ENCODE measurements at places on chromosomes 16 and 17.
A peak's percentile ranks its signal among the peaks of the same experiment; 100 is the strongest.

GRCh38 chr16:79970551-79971236 is 370.2 kb upstream of the MAF start:
- DNase-seq, result no peak

DNA sequence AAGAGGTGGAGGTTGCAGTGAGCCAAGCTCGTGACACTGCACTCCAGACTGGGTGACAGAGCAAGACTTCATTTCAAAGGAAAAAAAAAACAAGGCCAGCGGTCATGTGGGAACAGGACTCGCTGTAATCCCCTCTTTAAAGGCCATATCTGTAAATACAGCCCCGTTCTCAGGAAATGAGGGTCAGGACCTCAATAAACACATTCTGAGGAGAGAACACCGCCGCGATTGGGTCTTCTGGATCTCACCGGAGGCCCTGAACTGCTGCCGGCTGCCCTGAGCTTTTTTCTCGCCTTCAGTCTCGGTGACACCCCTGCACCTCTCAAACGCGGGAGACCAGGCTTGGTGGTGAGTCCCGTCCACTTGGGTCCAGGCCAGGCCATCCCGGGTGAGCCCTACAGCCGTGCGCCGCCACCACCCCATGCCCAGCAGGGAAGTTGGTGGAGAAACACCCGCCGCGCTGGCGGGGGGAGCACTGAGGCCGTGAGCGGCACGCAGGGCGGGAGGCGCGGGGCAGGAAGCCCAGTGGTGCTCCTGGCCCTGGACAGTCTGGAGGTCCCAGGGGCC is 28.4 kb downstream of the SLC25A10 start:
- no peak for DNase-seq

DNA sequence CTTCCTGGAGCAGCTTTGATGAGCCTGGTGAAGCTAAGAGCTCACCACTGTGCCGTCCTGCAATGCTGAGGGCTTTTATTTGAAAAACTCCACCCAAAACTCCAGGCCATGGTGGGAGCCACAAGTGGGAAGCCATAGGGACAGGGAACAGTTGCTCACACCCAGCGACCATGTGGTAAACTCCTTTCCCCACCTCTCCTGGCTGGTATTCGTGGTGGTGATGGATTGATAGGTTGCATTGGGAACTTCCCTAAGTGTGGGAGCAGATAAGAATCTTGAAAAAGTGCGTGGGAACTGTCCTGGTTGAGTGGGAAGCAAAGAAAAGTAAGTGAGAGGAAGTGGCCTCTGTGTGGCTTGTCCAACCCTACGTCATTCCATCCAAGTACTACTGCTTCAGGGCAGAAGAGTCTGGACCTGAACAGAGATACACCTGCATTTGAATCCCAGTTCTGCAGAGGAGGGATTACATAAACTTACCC is at the start of gene CCL1:
TSS of gene CCL1 (minus strand) at position 51 of the 479 bp plus-strand sequence. CDS start 72 bp downstream, outside the sequence.
- no peak for DNase-seq

DNA sequence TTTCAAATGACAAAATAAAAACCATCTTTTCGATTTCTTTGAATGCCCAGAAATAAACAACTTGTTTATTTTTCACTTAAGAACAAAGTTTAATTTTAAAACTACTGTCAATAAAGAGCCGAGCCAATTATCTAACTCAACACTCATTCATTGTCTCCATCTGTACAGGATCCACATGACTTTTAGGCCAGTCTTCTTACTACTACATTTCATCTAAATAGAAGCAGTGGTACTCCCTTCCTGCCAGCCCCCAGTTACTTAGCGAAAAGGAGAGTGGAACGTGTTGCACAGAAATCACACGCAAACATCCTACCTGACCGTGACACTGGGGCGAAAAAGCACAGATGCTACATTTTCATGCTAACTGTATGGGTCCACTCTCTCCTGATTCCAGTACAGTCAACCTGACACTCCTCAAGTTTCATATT is 1.2 kb downstream of the GNA13 start:
- no peak for DNase-seq

GRCh38 chr16:20166531-20167235 is 93.0 kb upstream of the GPR139 start:
- no peak for DNase-seq

DNA sequence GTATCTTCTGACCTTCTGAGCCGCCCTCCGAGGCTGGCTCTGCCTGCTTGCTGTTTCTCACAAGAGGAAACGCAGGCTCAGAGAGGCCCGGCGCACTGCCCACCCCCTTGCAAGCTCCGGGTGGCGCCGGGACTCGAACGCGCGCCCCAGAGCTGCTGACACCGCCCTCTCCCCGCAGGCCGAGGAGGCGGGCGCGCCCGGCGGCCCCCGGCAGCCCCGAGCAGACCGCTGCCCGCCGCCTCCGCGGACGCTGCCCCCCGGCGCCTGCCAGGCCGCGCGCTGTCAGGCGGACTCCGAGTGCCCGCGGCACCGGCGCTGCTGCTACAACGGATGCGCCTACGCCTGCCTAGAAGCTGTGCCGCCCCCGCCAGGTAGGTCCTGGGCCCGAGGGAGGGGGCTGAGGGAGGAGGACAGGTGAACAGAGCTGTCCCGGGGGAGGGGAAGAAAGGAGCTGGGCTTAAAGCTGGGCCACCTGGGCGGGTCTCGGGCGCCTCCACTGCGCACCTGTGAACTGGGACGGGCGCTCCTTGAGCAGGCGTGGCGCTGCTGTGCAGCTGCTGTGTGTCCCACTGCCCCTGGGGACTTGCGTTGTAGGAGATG is 18.2 kb downstream of the WFDC1 start:
- no peak for DNase-seq

DNA sequence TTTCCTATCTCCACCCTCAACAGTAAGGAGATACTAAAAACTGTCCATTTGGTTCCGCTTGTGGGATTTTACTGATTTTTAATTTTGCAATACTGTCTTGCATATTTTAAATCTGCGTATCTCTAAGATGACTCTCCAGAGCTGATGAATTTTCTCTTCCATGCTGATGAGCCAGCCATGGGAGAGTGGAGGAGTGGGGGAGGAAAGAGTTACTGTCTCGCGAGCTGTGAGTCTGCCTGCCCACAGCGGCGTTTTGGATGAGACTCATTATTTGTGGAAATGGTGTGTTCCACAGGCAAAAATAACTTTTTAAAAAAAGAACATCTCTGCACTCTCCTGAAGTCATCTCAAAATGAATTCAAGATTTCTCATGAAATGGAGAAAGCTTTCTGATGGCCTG is 34.6 kb upstream of the MYOCD start:
- DNase-seq, result no peak

DNA sequence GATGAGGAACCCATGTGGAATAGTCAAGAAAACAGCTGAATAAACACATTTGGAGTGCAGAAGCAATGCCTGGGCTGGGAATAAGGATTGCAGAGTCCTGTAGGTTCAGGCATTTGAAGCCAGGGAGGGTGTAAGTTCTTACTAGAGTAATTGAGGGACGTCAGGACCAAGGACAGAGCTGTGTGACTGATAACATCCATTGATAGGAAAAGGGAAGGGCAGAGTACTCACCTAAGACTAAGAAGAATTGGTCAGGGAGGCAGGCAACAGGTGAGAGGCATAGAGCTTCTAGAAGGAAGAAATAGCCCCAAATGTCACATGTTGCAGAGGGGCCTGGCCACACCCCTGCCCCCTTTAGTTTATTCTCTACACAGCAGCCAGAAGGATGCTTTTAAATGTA is 79.8 kb upstream of the TMEM132E start:
- no peak for DNase-seq

DNA sequence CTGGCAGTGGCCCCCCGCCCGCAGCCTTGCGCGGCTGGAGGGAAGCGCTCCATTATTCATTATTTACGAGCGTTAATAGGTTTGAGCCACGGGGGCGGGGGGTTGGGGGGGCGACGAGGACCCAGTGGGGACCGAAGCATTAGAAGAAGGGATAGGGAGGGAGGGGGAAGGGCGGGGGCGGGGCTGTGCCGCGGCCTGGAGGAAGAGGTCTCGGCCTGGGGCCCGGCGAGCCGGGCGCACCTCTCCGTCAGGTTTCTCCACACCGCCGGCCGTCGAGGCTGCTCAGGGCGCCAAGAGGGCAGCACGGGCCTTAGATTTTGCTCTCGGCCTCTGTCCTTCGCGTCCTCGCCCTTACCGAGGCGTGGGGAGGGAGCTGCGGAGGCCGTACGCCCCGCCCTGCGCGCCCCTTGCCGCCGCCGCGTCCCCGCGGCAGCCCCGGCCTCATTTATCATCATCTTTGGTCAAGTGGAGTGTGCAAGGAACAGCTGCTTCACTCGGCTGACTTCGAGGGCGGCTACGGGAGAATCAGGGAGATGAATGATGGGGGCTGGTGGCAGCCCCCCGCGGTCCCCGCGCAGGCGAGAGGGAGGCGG is 54.2 kb downstream of the SREBF1 start:
- DNase-seq, result peak; percentile 60

DNA sequence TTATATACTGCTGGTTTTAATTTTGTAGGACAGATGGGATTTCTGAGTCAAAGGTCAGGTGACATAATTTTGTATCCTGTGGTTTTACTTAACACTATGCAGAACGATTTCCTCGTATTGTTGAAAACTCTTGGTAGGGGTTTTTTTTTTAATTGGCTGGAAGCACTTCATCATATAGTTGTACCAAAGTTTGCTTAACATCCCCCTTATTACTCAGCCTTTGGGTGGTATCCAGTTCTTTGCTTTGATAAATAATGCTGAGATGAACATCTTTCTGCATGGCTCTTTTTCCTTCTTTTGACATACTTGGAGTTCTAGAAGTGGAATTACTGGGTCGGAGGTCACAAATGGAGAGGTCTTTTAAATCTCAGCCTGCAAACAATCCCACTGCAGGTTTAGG is 419.1 kb downstream of the MAF start:
- DNase-seq, result no peak

DNA sequence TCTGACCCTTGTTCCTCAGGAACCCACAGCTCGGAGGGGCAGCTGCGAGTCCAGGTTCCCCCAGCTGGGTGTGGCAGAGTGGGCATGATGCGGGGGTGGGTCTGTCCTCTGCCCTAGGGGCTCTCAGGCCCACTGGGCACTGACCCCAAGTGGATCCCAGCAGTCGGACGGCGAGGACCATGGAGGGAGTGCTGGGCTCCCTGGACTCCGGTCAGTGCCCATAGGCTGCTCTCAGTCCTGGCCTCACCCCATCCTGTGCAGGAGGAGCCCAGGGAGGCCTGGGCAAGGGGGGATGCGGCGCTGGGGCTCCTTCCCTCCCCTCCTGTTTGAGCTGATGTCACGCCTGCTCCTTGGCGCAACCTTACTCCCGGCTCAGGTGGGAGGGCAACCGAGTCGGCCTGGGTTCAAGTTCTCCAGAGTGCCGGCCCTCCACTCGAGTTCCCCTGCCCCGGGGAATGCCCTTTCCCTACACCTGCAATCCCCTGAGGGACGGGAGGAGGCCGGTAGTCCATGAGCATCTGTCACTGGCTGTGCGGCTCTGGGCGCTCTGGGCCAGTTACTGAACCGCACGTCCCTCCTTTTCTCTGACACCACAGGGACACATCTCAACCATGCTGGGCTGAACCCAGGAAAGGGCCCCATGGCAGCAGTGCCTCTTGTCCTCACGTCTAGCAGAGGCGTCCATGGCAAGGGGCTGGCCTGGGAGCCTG is 52.6 kb upstream of the ACSF3 start:
- DNase-seq, result no peak

- no peak for DNase-seq
Observed at GRCh38 chr17:33366960-33367359, 73.9 kb upstream of the ASIC2 start.

- DNase-seq, result peak; percentile 87
Observed at GRCh38 chr17:62724398-62725146, 83.5 kb downstream of the MARCHF10 start.

DNA sequence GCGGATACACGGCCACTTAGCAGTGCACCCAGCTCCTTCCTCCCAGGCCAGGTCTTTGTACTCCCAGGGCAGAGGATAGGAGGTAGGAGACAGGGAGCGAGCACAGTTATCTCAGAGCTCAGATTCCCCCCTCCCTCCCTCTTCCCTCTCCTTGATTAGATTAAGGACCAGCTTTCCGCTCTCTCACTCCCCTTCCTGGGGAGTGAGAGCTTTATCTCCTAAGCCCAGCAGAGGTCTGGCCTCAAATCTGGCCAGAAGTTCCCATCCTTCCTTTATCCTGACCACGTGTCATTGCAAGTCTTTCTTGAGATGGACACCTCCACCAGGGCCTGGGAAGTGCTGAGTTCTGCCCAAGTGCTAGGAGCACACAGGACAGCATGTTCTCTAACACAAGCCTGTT is 5.1 kb downstream of the ARL4D start:
- DNase-seq, result no peak

- DNase-seq, result no peak
Observed at GRCh38 chr17:60442271-60443173, 20.2 kb downstream of the CHCT1 start.

DNA sequence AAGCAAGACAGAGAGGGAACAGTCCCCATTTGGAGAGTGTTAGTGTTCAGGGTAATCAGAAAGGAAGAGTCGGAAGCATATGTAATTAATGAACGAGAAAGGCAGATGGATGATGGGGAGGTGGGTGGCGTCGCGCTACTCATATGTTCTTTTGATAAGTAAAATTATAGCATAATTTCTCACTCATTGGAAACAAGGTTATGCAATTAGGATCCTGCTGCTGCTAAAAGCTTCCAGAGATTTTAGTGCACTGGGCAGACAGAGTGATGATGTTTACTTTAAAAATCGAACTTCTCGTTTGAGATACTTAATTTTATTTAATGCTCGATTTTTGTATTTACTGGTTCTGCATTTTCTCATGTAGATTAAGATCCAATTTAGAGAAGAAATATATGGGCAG is 96.2 kb downstream of the PRKCA start:
- DNase-seq, result no peak

DNA sequence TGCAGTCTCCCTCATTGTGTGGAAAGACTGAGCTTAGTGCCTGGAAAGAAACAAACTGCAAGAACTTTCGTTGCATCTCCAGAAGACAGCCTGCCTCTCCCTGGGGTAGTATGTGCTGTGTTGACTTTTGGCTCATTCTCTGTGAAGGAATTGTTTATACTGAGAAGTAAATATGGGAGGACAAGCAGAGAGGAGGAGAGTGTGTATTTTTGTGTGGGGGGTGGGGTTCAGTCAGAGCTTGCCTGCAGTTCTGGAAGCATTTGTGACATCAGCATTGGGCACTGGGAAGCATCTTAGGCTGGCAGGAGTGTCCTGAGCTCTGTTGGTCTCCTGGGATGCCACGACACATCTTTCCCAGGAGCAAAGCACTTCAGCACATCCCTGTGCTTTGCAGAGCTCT is 147.9 kb downstream of the HS3ST3B1 start:
- no peak for DNase-seq

DNA sequence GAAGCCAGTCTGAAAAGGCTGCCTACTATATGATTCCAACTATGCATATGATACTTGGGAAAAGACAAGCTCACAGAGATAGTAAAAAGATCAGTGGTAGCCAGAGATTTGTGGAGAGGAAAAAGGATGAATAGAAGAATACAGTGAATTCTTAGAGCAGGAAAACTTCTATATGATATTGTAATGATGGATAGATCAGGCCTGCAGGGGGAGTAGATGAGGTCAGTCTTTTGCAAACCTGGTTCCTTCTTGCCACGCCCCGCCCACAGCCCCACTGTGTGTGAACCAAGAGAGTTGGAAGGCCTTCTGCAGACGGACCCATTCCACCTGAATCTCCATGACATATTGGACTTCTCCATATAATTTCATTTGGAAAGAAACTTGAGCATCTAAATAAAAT is 761 bp upstream of the CCL8 start:
- no peak for DNase-seq

- DNase-seq, result no peak
Observed at GRCh38 chr16:24046442-24046841, 209.7 kb upstream of the CACNG3 start.

Measured in activated CD8-positive, alpha-beta memory T cell treated with anti-CD3 and anti-CD28 coated beads for 24 hours (primary cell).